Islet precursor cell (in vitro differentiated cells): ENCODE measurements at places on chromosomes 2 and 18.

- no peak for DNase-seq
These were observed 14.8 kb upstream of the BBS5 start for GRCh38 chr2:169464466-169464865.

- peak; percentile 20 for DNase-seq
These were observed 212.9 kb downstream of the FAM210A start for GRCh38 chr18:13513481-13513880.

DNA sequence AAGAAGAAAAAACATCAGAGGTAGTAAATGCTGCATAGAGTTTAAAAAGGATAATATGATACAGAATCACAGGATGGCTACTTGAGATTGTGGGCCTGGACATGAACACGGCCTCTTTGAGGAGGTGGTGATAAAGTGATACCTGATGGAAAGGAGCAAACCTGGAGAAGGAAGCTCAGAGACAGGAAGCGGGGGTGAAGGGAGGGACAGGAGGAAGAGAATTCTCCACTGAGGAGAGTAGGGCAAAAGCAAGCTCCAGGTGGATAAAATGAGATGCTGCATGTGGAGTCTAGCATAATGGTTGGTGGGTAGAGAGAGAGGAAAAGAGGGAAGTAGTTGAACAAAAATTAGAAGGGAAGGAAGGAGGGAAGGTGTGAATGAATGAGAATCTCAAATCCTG, 77.0 kb upstream of the GALNT3 start:
- DNase-seq, result no peak

DNA sequence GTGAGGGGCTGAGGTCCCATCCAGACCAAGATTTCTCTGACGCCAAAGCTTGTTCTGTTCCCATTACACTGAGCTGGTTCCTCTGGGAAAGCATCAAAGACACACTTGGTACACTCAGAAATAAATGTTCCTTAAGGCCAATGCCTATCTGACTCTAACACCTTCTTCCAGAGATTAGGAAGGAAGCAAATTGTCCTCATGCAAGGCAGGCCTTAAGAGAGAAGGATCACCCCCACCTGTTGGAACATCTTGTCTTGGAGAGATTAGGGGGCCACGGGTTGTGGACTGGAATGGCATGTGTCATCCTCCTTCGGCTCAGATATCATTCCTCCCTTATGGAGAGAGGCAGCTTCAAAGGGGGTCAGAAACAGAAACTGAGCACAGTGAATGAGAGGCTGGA, 100.2 kb downstream of the ANKRD44 start:
- DNase-seq, result no peak

DNA sequence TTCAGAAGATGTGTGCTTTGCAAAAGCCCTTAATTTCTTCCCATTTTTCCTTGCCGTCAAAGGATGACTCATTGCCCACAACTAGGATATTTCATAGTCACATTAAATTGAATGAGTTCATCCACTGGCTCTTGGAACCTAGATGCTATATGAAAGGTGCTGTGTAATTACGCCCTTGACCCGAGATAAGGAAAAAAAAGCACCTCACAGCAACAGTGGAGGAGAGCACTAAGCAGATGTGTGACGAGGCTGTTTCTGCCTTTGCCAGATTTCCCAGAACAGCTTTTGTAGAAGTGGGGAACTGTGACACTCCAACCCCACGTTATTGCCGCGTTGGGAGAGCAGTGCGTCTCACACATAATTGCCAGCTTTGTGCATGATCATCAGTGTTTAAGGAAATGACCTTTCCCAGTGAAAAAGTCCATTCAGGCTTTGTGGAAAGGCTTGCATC, 33.3 kb upstream of the TMEM87B start:
- no peak for DNase-seq

DNA sequence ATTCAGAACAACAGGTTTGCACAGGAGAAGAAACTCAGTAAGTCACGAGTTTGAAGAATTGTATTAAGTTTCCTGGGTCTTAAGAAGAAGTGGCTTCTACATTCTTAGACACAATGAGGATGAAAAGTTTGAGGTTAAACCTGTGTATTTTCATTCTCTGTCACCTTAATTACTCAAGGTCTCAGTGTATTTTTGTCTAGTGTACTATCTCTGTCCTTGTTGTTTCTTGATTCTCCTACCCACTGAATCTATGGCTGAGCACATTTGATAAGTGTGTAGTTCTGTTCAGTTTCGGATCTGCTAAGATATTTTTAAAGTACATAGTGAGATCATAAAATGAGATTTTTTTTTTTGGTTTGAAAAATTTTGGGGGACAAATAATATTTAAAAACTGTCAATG, 460.7 kb downstream of the NRXN1 start:
- DNase-seq, result no peak

DNA sequence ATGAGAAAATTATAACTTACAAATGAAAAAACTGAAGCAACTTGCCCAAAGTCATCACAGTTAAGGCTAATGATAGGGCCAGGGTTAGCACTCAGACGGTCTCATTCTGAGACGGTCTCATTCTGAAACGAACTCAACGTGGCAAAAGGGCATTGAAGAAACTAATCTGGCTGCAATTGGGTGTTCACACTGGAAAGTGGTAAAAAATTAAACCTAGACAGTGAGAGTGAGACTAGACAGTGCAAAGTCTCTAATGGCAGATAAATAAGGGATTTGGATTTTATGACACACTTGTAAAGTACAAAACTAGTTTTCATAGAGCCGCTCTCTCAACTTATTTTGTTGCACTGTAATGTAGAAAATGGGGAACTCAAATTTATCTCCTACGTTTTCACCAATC, 9.2 kb downstream of the LRPPRC start:
- no peak for DNase-seq

DNA sequence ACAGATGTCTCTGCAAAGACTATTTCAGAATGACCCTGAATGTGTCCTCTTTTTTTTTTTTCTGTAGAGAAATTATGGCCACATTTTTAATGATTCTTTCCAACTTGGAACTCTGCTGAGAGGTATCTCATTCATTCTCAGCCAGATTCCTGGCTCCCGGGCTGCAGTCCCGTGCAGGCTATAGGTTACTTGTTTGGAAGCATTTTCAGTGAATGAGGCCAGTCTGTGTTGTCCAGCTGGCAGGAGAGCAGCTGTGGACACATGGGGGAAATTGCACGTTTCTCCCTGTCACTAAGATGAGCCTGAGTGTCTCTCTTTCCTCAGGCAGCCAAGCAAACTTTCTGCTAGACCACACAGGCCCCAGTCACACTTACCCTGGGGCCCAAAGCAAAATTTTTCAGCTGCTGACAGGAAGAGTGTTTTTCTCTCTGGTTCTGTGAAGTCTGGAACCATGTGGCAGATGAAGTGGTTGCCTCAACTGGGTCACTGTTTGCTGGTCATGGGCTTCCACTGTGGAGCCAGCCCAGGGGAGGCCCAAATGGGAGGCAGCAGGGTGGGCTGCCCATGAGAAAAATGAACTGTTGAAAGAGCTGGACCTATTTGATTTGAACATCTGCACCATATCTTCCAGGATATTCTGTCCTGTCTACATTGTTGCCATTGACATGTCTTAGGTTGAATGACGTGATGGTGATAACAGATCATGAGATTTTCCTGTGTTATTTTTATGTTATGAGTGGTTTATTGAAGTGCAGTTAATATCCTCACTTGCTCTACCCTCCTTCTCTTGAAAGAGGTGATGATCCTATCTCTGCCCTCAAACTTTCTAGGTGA, 431.2 kb downstream of the LPIN1 start:
- DNase-seq, result peak; percentile 83

DNA sequence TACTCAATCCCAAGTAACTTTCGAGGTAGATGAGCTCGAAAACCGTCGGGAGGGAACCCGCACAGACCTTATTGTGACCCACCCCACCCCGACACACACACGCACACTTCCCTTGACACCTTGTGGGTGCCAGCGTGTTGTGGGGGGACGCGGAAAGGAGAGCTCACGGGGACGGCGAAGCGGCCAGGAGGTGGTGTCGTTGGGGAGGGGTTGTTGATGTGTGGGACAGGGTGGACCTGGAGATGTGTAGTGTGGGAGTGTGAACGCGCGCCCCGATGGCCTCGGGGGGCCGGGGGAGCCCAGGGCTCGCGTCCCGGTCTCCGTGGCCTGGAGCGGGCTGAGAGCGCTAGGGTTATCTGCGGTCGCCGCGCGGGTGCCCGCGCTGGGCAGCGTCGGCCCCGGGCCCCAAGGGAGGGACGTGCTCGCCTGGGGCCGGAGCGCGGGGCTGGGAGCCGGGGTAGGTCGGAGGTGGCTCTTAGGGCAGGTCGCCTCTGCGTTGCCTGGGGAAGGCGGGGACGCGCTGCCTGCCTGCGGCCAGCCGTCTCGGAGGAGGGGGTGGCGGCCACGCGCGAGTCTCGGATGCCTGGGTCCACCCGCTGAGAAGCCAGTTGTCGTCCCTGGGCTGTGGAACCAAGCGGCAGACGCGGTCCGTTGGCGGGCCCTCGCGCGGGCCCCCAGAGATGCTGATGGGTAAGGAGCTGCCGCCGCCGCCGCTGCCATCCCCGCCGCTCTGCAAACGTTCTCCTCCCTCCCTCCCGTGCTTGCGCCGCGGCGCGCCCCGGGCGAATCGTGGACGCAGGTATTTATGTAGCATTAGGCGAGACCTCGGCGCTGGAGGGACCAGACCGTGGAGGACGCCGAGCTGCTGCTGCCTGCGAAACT, 1.6 kb downstream of the KLHL29 start:
- peak; percentile 66 for DNase-seq

- peak; percentile 61 for DNase-seq
These were observed 23.0 kb downstream of the RTP5 start for GRCh38 chr2:241892299-241893137.

GRCh38 chr18:74266161-74266560, 25.6 kb downstream of the CYB5A start:
- DNase-seq, result no peak

GRCh38 chr18:67733088-67733487, 216.6 kb upstream of the DSEL start:
- no peak for DNase-seq

DNA sequence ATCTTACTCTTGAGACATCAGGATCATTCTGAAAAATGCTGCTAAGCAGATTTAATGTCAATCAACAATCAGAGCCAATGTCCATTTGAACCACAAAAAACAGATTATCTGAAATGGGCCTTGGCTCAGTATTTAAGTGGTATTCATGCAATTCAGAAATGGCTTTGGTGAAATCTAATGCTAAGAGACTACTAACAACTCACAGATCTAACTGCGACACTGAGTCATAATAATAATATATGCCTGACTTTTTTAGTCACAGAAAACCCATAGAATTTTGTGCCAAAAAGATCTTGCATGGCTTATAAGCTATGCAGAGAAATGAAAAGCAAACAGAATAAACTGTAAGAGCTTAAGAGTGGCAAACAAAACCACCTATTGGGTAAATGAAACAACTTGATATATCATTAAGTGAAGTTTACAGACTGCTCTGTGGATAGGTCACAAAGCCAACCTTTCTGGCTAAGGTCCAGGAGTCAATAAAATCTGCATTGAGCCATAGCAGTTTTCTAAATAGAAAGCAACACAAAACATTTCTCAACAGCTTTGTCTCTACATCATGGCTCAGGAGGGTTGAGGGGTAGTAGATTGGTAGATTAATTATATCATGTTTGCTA, 234.3 kb downstream of the LRATD1 start:
- no peak for DNase-seq

GRCh38 chr2:96762529-96763311, 2.0 kb downstream of the CNNM4 start:
- no peak for DNase-seq

- no peak for DNase-seq
These were observed 90.4 kb downstream of the MARCHF4 start for GRCh38 chr2:216281876-216282275.

DNA sequence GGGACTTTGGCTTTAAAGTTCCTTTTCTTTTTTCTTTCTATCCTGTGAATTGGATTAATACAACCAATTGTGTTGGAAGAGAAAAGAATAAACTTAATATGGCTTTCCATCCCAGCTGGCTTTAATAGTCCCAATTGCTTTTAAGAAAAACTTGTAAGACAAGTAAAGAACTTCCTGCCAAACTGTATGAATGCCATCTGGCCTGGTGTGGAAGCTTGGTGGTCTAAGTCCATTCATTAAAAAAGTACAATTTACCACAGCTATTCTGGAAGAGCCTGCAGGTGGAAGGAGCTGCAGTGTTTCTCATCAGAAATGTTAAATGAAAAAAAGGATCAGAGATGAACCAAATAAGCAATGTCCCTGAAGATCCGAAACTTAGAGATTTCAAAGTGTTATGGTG, 103.9 kb downstream of the KLHL14 start:
- DNase-seq, result no peak

- DNase-seq, result peak; percentile 60
These were observed 7.6 kb upstream of the ONECUT2 start for GRCh38 chr18:57427429-57428201.

DNA sequence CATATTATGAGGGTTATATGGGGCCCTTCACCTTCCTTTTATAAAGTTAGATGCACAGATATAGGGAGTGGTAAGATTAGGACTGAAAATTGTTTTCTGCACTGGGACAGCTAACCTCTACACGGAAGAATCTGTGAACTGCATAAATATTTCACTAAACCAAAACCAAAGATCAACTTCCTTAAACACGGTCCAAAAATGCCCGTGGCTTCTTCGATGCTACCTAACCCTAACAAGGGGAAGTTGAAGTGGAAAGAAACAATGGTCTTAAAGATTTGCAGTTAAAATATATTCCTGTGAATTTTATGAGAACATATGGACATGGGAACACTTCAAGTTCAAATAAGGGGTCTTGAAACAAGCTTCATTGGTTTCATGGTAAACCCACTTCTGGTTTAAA, 33.3 kb upstream of the PAX3 start:
- DNase-seq, result no peak

- DNase-seq, result no peak
These were observed 6.0 kb upstream of the NFE2L2 start for GRCh38 chr2:177270531-177270930.

DNA sequence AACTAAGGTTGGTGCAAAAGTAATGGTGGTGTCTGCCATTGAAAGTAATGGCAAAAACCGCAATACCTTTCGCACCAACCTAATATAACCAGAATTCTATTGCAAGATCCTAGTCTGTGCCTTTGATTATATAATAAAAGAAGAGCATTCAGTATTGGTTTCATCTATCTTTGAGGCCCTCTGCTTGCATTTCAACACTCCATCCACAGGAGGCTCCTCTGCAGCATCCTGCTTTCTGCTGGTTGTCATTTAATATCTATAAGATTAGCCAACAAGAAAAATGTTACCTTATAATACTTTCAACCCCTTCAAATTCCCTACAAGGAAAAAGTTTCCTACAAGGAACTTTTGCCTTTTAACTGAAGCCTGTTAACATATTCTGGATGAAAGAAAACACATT, 139.2 kb downstream of the CDCA7 start:
- DNase-seq, result no peak
